ENCODE measurements at places on chromosomes 2 and 18.

DNA sequence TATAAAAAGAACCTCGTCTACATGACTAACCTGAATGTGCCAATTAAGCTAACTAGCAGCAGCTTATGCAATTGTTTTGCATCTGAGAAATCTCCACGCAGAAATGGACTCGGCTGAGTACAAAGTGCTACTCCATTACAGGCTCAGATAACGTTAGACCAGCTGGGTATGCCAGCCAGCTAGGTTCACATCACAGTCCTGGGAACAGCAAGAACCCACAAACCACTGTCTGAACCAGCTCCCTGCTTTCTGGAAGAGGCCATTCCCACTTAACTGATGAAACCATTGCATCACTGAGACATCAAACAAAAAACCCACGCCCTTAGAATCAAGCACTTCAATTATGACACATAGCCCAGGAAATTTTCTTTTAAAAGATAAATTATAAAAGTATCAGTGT lies 202.7 kb downstream of the CYRIA start:
- DNase-seq: no peak

DNA sequence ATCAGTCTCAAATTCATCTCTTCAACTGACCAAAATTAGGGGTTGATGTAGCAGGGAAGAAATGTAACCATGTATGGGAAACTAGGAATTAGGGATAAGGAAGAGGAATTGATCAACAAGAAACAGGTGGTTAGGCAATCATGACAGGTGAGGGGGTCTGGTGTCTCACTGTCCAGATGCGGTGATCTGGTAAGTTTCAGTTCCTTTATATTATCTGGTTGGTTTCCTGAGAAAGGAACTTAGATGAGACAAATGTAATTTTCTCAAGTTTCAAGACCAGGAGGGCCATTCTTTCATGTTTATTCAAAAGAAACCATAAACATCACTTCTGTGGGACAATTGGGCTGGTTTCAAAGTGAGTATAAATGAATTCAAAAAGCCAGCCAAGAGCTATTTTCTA lies 306.2 kb upstream of the KCNJ3 start:
- no peak for DNase-seq

DNA sequence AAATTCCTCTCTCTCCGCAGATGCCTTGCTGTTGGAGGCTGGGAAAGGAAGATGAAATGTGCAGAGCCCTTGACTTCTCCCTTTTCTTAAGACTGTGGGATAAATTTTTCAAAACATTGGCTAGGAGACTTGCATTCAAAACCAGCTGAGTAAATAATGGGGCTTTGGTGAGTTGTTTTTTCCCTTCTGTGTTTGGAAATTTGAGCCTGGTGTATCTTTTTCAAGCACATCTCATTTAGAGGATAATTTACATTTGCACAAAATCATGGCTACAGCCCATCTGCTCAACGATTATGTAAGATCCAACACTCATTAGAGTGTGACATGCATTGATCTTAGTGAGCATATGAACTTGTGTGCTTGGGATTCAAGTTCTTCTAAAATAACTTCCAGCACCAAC lies 112.1 kb upstream of the ATP8B1 start:
- DNase-seq: no peak

GRCh38 chr18:13377496-13377895 lies 158.9 kb downstream of the LDLRAD4 start:
- DNase-seq: no peak

DNA sequence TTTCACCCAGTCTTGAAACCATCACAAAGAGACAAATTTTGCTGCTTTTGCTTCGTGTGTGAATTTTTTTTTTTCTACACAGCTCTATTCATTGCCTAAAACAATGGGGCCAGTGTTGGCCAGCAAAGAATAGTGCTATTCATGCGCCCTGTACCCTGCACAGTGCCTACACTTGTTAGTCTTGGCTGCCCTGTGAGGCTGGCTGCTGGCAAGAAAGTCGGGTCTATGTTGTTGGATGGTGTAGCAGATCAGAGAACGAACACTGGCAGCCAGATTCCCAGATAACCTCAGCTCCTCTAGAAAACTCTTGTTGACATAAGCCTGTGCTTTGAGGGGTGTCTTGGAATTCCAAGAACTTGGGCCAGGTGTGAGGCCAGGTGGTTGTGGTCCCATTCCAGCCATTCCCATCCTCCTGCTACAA lies 455.7 kb upstream of the TCF4 start:
- DNase-seq: no peak

DNA sequence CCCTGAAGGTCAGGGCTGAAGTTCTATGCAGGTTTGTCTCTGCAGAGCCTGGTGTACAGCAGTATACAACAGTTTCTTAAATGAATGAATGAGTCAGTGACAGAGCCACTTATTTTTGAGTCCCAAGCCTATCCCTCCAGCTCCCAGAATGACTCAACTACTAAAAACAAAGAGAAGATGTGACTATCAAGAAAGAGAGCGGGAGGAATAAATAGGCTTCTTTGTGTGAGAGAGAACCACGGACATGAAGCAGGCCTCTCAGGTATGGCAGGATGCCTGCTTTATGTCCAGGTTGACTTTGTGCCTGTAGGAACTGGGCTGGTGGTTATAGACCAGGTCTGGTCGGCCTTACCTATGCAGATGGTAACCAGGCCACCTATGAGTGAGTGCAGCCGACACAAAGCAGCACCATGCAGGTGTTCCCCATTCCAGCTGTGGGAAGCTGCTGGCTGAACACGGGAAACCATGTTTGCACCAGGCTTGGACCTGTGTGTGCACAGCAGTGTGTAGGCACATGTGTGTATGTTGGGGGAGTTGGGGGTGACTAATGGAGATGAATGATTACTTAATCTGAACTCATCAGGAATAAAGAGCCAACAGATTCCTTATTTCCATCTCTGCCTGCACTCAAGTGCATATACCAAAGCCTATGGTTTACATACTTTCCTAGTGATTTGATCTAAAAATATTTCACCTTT lies 171.0 kb downstream of the OSR1 start:
- no peak for DNase-seq

DNA sequence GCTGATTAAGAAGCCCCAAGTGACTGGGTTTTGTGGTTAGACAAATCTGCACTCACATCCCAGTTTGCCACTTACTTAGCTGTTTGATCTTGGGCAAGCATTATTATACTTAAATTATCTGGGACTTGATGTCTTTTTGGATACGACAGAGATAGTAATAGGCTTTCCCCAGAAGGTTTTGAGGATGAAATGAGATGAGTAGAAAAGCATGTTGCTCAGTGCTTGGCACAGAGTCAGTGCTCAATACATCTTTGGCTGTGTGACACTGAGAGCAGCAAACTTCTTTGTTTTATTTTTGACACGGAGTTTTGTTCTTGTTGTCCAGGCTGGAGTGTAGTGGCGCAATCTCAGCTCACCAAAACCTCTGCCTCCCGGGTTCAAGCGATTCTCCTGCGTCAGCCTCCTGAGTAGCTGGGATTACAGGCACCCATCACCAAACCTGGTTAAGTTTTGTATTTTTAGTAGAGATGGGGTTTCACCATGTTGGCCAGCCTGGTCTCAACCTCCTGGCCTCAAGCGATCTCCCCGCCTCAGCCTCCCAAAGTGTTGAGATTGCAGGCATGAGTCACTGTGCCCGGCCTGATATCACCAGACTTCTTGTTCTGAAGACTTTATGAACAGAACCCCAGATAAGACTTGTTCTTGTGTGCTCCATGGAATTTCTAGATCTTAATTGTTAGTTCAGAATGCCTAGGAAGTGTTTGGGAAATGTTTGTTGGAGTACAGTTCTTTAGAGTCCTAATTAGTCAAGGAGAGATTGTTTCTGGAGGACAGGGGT lies 521.2 kb downstream of the SLC4A3 start:
- no peak for DNase-seq

- DNase-seq: no peak
These were observed 572.2 kb upstream of the SALL3 start for GRCh38 chr18:78407466-78407844.

Data from mesenteric fat pad (tissue), 1 donor.